ENCODE measurements at places on chromosomes 3 and 15.

- DNase-seq, result no peak
Measured at GRCh38 chr3:139935016-139935865, at the start of gene CLSTN2. CLSTN2 (plus strand) TSS chr3:139935185.

GRCh38 chr15:58080398-58080797 is 14.9 kb upstream of the ALDH1A2 start:
- DNase-seq, result no peak

GRCh38 chr3:38521391-38521987 is 25.3 kb downstream of the EXOG start:
- DNase-seq, result no peak

DNA sequence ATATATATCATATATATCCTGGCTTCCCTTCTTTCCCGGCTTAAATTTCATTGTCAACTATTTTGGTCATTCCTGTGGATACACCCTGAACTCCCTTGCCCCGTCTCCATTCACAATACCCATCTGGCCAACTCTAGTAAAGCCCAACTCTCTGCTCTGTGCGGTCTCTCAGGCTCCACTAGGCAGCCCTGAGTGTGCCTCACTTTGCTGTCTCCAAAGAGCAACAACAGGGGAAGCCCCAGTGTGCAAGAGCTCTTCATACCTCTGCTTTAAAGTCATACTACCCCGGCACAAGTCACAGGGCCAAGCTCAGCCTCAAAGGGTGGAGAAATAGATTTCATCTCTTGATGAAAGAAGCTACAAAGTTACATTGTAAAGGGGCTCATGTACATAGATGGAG is 18.9 kb upstream of the FEM1B start:
- no peak for DNase-seq

- DNase-seq, result no peak
Measured at GRCh38 chr3:181723625-181724191, 12.0 kb downstream of the SOX2 start.

- DNase-seq, result no peak
Measured at GRCh38 chr3:194167480-194168282, 31.7 kb downstream of the HES1 start.

DNA sequence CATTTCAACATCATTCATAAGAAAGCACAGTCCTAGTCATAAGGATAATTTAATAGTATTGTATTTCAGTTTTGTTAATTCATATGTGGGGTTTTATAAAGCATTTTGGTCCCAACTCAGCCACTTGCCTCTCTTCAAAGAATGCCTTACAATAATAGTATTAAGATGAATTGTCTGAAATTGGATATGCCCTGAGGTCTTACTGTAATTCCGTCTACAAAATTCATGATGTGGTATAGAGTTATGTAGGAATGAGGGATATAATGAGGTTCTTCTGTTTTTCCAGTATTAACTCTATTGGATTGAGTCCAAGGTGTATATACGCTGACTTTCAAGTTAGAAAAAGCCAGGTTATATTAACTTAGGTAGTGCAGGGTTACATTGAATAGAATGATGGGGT is 177.0 kb downstream of the GOLIM4 start:
- no peak for DNase-seq

GRCh38 chr3:64081235-64081630 is 57.9 kb upstream of the PSMD6 start:
- DNase-seq, result no peak

- DNase-seq, result no peak
Measured at GRCh38 chr3:30048431-30048830, 558.0 kb upstream of the TGFBR2 start.

GRCh38 chr15:67093504-67093862 is 28.1 kb downstream of the SMAD3 start:
- no peak for DNase-seq

DNA sequence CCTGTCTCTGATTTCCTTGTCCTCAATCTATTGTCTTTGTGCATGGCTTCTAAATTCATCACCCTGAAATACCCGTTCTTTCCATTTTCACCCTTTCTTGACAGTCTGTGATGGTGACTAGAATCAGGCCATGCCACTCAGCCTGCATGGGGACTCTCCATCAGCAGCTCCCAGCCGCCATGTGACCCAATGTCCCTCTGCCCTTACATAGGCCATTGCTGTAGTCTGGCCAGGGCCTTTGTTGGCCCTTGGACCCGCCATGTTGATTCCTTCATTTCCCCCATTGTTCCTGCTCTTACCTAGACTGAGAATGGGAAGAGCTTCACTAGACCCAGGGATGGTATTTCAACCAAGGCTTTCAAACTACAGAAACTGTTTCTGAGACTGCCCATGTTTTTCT is 45.8 kb downstream of the SPSB4 start:
- DNase-seq, result no peak

GRCh38 chr3:58251631-58252035 is 14.0 kb downstream of the ABHD6 start:
- no peak for DNase-seq

DNA sequence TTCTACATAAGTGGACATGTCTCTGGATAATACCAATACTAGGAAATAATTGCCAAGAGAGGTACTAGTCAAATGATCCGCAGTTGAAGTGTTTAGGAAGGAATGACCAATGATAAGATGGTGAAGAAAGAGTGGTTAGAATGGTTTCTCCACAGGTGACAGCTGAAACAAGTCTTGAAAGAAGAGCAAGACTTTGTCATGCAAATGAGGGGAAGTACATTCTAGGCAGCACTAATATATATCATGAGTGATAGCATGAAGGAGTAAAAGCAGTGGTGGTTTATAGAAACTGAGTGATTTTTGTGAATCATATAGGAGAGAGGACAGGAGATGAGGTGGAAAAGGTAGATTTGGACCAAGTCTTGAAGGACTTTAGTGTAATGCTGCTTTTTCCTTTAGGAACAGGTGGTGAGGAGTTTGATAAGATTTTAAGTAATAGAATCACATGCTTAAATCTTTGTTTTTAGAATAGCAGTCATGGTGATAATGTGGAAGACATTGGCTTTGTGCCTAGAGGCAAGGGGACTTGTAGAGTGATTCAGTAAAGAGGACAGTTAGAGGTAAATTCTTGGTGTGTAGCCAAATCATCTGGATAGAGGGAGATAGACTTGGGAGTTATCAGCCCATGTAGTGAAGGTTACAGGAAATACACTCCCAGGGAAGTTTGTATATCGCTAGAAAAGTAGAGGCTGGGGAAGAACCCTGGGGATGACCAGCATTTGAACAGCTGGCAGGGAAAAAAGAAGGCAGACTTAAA is 31.9 kb downstream of the SLMAP start:
- DNase-seq, result no peak

DNA sequence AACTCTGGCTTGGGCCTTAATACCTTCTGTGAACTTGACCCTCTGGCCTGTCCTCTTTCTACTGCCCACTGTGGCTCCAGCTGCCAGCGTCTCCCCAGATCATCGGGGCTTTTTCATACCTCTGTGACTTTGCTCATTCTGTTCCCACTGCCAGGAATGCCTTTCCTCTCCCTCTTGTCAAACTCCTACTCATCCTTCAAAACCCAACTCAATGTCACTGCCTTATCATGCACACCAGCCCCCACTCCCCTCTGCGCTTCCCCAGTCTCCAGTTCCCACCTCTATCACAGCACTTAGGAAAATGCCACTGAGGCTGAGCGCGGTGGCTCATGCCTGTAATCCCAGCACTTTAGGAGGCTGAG is 4.9 kb downstream of the ANPEP start:
- no peak for DNase-seq

DNA sequence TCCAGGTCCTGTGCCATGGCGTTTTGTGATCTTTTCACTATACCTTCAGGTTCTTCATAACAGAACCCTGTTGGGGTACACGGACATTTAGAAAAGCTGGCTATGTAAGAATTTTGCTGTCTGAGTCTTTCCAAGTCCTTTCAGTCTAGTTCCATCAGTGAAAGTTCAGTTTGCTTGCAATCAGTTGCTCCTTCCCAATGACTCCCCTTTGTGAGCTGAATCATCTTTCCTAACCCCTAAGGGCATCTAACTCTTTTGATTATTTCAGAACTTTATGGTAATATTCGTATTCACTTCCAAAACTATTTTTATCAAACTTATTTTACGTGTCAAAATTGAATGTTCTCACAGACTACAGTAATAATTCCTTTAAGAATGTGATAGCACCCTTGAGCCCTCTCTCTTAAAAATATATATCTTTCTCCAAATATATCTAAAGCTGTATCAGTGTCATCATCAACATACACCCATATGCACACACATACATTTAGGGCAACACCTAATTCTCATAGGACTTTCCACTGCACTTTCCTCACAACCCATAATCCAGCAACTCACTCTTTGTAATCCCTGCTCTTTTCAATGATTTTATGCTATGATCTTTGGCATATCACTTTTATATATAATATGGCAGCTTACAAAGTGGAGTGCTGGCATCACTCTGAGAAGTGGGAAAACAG is 263.7 kb downstream of the GBE1 start:
- no peak for DNase-seq
